ENCODE measurements at places on chromosomes 1 and 21. TPM values are rescaled to one million over a fixed set of nuclear protein-coding genes. Genes with fewer than 3 reads are reported as not detected.

The KRTAP12-2 gene
- total RNA-seq = not detected

The RSBN1 gene
- 8.0 TPM for total RNA-seq

The DNM3 gene
- total RNA-seq = 1.2 TPM

The GOLT1A gene
- total RNA-seq = 0.75 TPM

The NBPF11 gene
- 3.0 TPM for total RNA-seq

- DNase-seq = peak; percentile 95
Observed at GRCh38 chr1:232221802-232222499, 408.0 kb downstream of the SIPA1L2 start.

- no peak for DNase-seq
Observed at GRCh38 chr21:45278156-45278911, 9.4 kb downstream of the POFUT2 start.

DNA sequence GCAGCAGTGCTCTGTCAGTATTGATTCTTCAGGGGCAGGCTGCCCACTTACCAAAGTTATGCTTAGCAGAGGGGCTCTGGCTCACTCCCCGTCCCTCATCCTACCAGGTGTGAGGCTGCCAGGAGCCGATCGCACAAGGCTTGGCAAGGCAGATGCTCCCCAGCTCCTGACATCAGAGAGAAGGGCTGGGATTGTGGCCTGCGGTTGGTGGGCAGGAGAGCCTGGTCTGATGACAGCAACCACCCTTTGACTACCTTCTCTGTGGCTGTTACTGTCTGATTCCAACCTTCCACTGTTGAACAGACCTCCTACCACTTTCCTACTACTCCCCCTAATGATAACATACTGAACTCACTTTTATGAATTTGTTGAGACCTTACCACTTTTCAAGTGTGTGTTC lies 23.7 kb upstream of the WDR26 start:
- no peak for DNase-seq

DNA sequence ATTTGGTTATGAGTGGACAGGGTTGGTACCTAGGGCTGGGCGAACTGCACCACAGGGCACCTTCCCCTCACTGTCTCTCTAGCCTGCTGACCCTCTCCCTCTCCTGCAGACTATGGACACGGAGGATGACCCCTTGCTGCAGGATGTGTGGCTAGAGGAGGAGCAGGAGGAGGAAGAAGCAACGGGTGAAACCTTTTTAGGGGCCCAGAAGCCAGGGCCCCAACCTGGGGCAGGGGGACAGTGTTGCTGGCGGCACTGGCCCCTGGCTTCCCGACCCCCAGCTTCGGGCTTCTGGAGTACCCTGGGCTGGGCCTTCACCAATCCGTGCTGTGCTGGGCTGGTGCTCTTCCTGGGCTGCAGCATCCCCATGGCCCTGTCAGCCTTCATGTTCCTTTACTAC lies 21.9 kb downstream of the DISP3 start:
- DNase-seq = no peak

DNA sequence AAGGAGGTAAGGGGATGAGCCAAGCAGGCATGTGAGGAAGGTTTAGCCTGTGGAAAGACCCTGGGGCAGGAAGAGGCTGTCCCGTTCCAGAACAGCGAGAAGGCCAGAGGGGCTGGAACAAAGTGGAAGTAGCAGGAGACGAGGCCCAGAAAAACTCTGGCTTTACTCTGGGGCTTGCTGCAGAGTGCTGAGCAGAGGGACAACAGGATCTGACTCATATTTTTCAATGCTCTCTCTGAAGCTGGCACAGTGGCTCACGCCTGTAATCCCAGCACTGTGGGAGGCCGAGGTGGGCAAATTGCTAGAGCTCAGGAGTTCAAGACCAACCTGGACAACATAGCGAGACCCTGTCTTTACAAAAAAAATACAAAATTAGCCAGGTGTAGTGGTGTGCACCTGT lies 52.4 kb upstream of the PAX7 start:
- no peak for DNase-seq

- no peak for DNase-seq
Observed at GRCh38 chr1:25445993-25446538, 15.4 kb downstream of the MACO1 start.

GRCh38 chr1:223009406-223009805 lies 133.6 kb downstream of the TLR5 start:
- DNase-seq = peak; percentile 62

Data from renal cortical epithelial cell (primary cell).